ENCODE measurements at places on chromosomes 11 and 22.

- DNase-seq: no peak
Measured at GRCh38 chr11:119460097-119460496, 37.1 kb upstream of the THY1 start.

DNA sequence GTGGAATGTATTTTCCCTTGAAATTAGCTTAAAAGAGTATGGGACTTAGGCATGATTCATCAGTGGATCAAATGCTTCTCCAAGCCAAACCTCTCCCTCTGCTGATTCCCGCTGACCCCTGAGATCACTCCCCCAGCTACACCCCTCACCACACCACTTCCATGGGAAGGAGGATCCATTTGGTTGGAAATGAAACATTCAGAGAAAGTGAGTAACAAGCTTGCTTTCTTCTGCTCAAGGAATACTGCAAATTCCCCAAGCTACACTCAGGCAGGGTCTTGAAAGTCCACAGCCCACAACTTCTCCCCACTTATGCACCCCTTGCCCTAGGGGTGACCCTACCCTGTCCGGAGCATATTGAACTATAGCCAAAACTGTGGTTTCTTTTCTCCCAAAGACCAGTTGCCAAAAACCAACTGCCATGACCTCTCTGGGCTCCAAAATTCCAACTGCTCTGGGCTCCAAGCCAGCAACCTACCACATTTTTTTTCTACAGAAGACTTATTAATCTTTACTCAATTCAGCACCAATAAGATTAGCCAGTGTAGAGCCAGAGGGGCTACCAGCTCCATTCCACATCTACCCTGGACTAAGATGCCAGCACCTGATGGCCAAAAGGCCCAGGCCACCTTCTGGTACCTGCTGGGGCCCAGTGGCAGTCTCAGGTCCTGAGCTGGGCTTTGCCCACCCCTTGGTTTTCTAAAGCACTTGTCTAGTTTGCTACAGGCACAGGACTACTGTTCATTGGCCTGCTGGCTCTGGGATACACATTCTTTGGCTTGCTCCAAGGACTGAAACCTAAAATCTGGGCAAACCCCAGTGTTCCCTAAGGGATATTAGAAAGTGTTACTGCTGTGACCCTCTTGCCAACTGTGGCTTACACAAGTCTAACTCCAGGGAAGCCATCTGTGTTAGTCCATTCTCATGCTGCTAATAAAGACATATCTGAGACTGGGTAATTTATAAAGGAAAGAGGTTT, 101.1 kb downstream of the MICAL3 start:
- no peak for DNase-seq

DNA sequence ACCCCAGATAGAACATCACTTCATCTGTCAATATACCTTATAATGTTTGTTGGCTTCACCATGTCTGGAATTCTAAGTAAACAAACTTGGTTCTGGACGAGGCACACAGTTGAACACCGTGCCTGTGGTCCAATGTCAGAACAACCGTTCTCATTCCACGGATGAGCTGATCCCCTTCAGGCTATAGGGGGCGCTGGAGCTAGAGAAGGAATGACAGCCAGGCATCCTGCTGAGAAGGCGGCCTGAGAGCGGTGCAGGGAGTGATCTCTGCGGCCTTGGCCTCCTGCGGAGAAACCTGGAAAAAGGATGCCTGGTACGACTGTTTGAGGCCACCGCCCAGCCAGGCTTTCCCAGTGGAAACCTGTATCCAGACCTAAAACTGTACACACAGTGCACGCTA, 48.7 kb downstream of the FDX1 start:
- no peak for DNase-seq

- DNase-seq: no peak
Measured at GRCh38 chr11:85776951-85777602, 33.9 kb downstream of the SYTL2 start.

GRCh38 chr11:117921456-117921855, 7.7 kb downstream of the TMPRSS13 start:
- no peak for DNase-seq

- no peak for DNase-seq
Measured at GRCh38 chr11:123195188-123196059, at the start of gene CLMP. TSS of gene CLMP (minus strand) at chr11:123195248. CDS start at chr11:123194940, 308 bp downstream.

- DNase-seq: no peak
Measured at GRCh38 chr11:117205211-117205818, 6.1 kb downstream of the TAGLN start.

DNA sequence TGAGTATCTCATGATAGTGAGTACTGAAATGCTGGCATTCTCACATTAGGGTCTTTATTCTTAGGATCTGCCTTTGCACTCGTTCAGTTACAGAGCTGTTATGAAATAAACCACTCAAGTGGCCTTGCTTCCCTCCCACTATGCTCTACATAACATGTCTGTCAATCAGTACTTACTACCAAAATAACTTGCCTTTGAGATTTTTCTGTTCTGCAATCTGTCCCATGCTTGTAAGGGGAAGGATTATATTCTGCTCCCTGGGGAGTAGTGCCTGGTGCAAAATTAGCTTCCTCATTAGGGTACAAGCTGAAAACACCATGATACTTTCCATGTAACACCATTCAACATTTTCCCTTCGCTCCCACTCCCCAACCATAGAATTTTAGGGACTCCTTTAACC, 1.9 kb upstream of the GRAP2 start:
- DNase-seq: no peak

DNA sequence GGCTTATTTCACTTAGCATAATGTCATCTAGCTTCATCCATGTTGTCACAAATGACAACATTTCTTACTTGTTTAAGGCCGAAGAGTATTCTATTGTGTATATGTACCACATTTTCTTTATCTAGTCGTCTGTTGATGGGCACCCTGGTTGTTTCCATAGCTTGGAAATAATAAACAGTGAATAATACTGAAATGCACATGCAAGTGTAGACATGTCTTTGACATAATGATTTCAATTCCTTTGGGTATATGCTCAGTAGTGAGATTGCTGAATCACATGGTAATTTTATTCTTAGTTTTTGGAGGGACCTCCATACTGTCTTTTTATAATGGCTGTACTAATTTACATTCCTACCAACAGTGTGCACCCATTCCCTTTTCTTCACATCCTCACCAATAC, 508.0 kb downstream of the NELL1 start:
- DNase-seq: no peak

DNA sequence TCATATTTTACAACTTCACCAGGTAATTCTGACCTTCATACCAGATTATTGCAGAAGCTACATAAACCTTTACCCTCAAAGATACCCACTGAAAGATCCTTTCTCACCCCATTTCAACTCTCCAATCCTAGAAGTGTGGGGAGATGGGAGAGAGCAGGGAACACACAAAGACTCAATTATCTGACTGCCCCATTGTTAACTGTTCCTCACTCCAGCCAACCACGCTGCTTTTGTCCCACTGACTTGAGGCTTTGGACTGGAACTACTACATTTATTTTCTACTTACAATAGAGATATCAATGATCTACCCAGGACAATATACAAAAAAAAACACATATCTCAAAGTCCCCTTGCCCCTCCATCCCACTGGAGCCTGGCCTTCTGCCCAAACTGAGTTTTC, 44.7 kb upstream of the SLN start:
- no peak for DNase-seq

DNA sequence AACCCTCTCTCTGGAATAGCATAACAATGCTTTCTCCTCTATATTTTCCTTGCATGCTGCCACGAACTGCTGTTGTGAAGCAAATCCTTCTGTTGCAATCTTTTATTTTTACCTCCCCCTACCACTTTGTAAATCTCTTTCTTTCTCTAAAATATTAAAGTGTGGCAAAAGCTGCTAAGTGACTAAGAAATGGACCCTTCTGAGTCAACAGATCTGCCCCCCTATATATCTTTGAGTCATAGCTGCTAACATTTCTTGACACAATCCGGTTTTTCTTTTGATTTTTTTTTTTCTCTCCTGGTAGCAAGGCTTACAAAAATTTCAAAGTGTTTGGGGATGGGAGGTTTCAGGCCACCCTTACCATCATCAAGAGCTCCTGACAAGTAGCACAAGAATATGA, 39.0 kb upstream of the KIRREL3 start:
- DNase-seq: no peak

DNA sequence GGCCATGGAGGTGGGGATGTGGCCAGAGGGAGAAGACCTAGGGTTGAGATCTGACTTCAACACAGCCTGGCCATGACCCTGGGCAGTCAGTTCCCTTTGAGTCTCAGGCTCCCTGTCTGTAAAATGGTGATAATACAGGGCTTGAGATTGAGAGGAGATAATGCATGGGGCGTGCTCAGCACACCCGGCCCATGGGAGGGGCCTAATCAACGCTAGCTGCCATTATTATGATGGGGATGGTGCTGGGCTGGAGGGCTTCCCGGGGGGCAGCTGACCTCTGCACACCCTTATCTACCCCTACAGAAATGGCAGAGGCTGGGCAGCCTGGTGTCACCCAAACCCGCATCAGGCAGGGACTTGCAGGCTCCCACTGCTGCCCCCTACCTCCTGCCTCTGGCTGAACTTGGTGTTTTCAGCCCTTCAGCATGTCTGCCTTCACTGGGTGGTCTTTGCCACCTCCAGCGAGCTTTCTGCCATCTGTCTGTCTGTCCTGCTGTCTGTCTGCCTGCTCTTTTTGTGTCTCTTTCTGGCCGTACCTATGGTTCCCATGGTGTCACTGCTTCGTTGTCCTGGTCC, 84.5 kb downstream of the CACNA1I start:
- DNase-seq: peak; percentile 40

GRCh38 chr22:39148026-39148726, 4.3 kb downstream of the CBX7 start:
- no peak for DNase-seq

DNA sequence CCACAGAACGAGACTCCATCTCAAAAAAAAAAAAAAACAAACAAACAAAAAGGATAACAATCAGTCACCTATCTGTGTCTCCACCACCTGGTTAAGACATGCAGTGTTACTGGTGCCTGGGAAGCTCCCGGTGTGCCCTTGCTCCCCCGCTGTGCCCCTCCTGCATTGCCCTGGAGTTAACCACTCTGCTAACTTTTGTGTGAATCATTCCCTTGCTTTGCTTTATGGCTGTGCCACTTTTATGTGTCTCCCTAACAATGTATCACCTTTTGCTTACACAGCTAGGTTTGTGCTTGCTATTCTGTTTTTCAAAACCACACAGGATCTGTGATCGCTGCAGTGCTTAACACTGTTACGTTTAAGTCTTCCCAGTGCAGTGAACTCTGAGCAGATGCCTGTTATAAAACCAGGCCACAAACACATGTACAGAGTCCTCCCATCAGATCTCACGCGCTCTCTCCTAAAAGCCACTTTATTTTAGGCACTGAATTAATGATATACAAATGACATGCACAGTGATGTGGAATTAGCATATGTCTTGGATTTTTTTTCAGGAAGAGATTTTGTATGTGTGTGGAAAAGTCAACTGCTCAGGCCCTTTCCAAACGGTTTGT, 69.9 kb downstream of the BUD13 start:
- no peak for DNase-seq

- DNase-seq: no peak
Measured at GRCh38 chr11:117997823-117998579, 11.8 kb downstream of the IL10RA start.

Measured in T-helper 2 cell (primary cell).